ENCODE measurements at places on chromosomes 3 and 15.

DNA sequence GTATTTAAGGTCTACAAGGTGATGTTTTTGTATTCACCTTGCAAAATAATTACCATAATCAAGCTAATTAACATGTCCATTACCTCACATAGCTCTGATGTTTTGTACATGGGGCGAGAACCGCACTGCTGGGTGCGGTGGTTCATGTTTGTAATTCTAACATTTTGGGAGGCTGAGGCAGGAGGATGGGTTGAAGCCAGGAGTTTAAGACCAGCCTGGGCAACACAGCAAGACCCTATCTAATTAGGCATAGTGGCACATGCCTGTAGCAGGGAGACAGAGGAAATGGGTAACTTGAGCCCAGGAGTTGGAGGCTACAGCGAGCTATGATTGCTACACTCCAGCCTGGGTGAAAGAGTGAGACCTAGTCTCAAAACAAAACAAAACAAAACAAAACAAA lies 248.2 kb upstream of the NSMCE3 start:
- DNase-seq: no peak

GRCh38 chr3:133159498-133160475 lies 121.6 kb downstream of the TMEM108 start:
- no peak for DNase-seq

DNA sequence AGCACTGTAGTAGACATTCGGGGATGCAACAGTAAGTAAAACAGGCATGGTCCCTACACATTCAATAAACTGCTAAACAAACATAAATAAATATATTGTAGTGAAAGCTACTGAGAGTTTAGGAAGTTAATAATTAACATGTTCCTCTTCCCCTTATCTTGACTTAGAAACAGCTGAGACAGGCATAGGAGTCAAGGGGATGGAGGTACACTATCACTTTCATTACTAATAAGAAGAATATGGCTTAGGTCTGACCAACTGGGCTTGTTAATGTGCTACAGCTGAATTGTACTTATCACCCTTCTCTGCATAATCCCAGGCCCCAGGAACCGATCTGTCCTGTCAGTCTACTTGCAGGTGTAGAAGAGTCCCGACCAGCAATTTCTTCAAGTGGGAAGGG lies 116.3 kb upstream of the DAZL start:
- DNase-seq: no peak

DNA sequence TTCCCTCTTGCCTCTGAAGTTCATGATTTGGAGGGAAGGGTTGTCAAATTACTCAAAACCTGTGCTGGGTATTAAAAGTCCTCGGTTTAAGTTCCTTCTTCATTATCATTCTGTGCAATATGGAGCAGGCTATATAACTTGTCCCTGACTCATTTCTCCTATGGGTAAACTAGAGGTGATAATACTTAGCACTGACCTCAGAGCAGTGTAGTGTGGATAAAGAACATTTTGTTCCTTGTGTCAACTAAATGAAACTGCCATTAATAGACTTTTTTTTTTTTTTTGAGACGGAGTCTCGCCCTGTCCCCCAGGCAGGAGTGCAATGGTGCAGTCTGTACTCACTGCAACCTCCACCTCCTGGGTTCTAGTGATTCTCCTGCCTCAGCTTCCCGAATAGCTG lies 2.2 kb upstream of the BBX start:
- DNase-seq: no peak

DNA sequence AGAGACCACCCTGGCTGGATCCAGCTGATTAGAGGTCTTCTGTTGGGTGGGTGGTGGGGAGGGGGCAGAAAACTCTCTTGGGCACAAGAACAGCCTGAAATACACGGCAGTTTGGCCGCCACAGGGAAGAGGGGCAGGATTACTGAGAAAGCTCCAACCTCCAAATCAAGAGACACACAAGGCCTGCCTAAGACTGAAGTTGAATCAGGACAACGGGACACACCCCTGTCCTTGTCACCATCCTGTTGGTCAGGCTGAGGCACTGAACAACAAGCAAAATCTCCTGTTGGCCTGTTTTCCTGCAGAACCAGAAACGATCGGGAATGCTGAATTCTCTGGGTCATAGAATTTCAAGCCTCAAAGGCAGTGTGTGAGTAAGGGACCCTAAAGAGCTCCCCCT lies 247.8 kb downstream of the FAM43A start:
- DNase-seq: no peak

DNA sequence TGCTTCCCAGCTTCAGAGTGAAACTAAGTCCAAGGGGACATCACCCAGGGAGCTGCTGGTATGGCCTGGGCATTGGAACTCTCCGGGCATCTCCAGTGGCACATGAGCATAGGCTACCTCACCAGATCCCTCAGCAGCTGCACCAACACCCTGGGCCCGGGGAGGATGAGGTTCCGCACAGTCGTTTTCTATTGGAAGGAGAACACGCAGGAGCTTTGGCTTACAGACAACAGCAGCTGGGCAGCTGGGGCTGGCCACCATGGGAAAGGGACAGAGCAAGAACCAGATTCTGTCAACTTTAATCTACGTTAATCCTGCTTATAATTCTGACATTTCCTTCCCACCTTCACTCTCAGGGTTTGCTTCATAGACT lies 65.5 kb downstream of the MYO1E start:
- no peak for DNase-seq

- DNase-seq: peak; percentile 25
Measured at GRCh38 chr3:71128961-71129360, 454.6 kb downstream of the FOXP1 start.

DNA sequence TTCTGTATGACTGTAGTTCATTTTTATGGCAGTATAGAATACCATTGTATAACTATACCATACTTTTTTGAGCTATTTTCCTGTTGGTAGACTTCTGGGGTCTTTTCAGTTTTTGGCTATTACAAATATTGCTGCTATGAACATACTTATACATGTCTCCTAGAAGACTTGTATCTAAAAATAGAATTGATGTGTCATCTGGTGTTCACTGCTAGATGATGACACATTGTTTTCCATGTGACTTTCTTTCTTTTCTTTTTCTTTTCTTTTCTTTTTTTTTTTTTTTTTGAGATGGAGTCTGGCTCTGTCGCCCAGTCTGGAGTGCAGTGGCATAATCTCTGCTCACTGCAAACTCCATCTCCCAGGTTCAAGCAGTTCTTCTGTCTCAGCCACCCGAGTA lies 69.8 kb downstream of the SH3GL3 start:
- DNase-seq: no peak

Measured in B cell (primary cell).